DMS153 (cell line): ENCODE measurements at places on chromosomes 6 and 20.

DNA sequence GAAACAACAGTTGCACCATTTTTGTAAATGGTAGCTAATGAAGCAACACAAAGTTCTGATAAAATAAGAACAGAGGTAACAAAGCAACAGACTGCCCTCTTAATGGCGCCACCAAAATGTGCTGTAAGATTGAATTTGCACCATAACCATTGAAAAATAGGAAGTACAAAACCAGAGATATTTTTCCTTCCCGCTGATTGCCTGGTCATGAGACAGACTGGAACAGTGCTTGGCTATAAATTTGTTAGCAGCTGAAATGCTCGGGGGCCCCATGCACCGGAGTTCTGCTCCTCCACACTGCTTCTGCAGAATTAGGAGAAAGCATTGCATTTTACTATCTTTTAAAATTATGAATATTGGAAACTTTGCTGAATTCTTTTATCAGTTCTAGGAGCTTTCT is 164.4 kb upstream of the QKI start:
- no peak for DNase-seq

GRCh38 chr6:64477391-64477790 is 841.8 kb downstream of the PHF3 start:
- no peak for DNase-seq

GRCh38 chr6:111552241-111552744 is 53.4 kb downstream of the TRAF3IP2 start:
- no peak for DNase-seq

- no peak for DNase-seq
Observed at GRCh38 chr20:20312562-20312961, 55.3 kb upstream of the INSM1 start.

DNA sequence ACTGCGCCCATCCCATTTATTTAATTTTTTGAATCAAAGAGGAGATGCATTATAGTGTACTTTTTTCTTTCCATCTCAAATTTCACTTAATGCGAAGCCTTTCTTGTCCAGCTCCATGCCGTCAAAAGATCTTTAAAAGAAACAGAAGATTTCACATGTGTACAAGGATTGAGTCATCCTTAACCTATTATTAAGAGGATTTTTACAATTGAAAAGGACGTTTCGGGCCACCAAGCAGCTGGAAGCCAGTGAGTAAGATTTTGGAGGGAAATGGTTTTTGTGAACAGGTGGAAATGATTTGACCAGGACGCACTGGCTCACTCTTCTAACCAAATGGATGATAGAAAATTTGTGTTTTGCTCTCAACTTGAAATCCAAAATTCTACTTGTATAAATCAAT is 15.1 kb upstream of the CCDC170 start:
- no peak for DNase-seq

DNA sequence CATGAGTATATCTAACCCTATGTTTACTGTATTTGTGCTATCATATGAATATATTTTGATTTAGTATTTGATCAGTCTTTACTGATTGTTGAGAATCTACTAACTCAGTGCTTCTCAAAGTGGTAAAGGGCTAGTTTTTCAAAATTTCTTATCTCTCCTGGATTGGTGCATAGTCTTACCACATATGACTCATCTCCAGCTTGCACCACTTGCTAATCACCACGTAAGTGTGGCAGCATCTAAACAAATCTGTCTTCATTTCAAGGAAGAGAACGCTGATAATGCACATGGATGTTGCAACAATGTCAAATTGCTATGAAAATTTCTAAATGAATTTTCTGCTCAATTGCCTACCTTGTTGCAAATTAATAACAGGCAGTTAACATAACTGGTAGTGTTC is 299.5 kb downstream of the PAX1 start:
- no peak for DNase-seq

- no peak for DNase-seq
Observed at GRCh38 chr6:130009146-130009545, 9.2 kb upstream of the L3MBTL3 start.

DNA sequence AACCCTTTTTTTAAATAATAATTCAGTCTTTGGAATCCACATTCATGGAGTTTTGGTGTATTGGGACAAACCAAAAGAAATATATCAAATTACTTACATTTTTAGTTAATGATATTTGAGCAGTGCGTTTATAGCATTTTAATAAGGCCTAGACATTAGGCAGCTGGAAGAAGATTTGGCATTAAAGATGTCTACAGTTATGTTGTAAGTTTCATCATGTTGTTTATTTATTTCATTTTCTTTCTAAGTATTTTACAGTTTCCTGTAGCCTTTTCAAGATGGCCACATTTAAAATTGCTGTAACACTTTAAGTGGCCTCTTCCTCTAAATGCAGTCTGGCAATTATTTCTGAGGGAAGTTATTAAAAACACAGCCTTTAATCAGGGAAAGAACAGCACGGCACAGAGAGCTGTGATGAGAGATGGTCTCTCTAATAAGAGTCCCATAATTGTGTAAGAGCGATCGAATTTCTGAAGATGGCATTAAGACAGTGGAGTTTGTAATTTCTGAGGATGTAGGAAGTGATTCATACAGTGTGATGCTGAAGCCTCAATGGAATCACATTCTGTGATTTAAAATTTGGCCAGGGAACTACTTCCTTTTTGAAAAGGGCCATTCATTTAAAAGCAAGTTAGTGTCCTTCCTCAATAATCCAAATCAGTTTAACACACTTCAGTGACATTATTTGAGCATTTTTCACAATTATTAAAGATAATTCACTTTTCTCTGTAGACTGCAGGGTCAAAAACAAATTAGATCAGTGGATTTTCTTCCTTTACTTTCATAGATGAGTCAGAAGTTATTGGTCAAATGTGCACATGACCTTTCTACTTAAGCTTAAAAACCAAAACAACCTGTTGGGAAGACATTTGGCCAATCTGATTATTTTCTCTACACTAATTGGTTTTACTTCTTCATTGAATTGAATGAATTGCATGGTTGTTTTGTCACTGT is 52.4 kb upstream of the EDN3 start:
- DNase-seq, result no peak

- DNase-seq, result no peak
Observed at GRCh38 chr6:72626126-72626525, 4.3 kb downstream of the KCNQ5 start.

DNA sequence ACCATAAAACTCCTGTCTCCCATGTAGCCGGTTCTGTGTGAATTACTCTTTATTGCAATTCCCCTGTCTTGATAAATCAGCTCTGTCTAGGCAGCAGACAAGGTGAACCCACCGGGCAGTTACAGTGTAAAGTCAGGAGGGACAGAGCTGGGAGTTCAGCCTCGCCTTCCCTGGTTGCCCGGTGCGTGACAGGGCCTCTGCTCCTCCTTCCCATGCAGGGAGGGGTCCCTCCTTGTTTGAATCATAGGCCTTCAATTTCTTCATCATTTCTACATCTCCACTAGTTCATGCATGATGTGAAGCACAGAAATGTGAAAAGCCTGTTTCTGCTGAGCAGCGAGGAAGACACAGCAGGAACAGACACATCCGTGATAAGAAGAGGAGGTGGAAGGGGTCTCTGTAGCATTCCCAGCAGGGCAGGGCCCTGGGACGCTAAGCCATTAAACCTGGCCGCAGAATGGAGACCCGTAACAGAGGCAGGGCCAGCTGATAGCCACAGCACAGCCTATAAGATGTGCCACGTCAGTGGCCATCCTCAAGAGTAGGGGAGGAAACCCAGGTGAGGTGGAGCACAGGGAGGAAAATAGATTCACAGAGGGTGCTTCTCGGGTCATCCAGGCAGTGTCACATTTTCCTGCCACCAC is 106.7 kb upstream of the CST7 start:
- no peak for DNase-seq

DNA sequence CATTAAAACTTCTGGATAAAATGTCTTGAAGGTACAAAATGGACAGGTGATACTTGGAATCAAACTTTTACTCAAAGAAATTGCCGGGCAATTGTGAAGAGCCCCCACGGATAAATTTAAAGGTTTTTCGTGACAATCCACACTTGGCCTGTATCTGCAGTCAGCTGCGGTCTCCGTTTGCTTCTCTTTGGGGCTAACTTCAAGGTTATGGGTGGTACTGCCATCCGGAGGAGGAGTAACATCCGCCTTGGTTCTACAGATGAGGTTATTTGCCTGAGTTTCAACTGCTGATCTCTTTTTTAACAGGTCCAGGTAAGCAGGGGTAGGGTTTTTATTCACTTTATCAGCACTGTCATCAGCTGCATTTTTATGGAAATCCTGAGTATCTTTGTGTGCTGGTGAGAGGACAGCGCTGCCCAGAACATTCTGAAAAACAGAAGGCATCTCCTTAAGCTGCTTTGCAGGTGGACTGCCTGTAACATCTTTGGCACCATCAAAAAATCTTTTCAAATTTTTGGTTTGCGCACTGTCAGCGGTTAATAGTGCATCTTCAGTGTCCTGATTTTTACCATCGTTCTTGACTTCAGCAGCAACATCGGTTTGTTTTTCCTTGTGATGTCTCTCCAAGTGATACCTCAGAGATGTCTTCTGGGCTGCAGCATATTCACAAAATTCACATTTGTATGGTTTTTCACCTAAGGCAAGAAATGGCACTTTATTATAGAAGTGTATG is 16.9 kb downstream of the ZNF217 start:
- DNase-seq, result no peak

- DNase-seq, result no peak
Observed at GRCh38 chr6:35970181-35970580, 49.3 kb upstream of the SRPK1 start.

GRCh38 chr20:59837623-59838394 is 95.6 kb downstream of the SYCP2 start:
- DNase-seq, result no peak

- DNase-seq, result no peak
Observed at GRCh38 chr6:36052097-36052496, 24.5 kb downstream of the MAPK14 start.

DNA sequence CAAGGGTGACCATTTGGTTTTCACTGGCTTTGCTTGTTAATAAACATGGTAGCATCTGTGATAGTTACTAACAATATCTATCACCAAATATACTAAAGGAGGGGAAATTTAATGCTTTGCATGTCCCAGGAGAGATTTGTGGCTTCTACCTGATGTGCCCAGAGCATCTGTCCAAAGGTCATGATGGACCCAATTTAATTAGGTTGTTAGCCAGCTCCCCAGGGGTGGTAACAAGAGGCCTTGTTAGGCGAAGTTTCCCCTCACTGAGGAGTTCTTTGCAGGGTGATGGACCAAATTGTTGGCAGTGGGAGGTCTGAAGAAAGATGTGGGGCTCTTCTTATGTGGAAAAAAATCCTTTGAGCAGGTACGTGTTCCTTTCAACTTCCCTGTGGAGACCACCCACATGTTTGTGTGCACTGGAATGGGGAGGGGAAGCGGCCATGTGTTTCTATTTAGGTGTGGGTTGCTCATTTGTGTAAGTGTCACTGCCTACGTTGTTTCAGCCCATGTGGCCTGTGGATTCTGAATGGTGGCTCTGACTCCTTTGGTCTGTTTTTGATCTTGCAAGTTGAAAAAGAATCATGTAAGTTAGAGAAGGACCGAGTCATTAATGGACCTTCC is 137.6 kb downstream of the CLIC5 start:
- no peak for DNase-seq

GRCh38 chr6:94144807-94145206 is 725.4 kb upstream of the EPHA7 start:
- no peak for DNase-seq

DNA sequence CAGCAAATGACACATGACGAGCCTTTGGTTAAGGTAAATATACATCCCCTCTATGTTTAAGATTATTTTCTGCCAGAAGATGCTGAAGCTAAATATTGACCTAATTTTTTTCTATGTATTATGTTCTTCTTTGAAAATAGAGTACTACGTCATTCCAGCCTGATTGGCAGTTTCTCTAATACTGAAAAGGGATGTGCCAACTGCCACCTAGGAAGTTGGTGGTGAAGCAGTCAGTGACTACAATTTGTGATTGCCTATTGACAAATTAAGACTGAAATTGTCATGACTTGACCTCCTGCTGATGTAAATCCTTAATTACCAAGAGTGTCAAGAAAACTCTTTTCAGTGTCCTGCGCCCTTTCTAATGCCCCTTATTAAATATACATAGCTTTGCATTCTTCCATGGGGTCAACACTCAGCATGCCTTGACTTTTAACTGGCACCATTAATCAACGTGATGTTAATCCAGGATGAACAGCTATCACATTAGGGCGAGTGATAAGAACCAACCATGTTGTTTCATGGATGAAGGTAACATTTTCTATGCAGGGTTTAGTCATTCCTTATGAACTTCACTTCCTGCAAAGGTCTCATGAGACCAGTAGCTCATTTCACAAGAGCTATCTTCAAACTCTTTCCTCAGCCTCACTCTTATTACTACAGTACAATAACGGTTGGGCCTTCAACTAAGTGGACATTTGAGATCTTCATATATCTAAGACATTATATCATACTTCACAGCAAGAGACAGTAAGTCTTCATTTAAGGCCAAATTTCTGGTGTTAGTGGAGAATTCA is 22.5 kb upstream of the SGK1 start:
- no peak for DNase-seq

GRCh38 chr6:106120006-106120405 is 33.9 kb downstream of the PRDM1 start:
- no peak for DNase-seq

DNA sequence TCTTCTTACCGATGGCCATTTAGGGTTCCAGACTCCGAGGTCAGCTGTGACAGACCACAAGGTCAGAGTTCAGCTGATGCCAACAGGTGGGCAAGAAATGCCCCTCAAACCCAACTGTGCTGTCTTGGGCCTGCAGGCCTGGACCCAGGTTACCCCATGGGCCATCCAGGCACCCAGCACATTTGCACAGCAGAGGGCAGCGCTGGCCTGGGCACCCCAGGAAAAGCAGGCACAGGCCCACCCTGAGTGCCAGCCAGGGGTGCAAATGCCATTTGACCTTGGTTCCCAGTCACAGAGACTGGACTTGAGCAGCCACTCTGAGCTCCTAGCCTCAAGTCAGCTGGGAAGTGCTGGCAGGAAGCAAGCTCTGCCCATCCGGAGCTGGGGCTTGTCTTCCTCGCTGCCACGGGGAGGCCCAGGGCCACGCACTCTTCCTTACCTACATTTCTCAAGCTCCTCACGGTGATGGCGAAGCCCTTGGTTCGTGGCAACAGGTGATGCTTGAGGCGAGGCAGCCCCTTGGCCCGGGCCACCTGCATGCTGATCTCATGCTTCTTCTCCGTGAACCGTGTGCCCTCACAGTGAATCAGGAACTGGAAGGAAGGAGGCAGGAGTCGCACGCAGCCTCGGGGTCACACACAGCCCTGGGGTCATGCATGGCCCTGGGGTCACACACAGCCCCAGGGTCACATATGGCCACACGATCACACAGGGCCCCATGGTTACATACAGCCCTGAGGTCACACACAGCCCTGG is 120.8 kb downstream of the AGPAT4 start:
- no peak for DNase-seq
